ENCODE measurements at places on chromosomes 5 and 9.

GRCh38 chr5:79091064-79091463 lies 20.5 kb upstream of the BHMT start:
- no peak for DNase-seq

- peak; percentile 73 for DNase-seq
Observed at GRCh38 chr9:91036826-91037510, 235.3 kb downstream of the SYK start.

DNA sequence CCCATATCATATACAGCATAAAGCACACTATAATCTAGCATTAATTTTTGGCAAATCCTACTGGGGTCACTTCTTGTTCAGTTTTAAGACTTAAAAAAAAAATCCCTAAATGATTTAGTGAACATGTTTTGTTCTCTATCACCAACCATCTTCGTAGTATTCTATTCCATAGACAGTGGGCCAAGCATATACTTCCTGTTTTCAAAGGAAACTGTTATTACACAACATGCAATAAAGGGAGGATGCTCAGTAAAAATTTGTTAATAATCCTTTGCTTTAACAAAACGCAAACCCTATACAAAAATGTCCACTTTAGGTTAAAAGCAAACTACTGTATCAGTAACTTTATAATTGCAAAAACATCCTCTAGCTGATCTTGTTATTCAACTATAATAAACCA lies 13.0 kb downstream of the CCNH start:
- DNase-seq, result no peak

GRCh38 chr5:14450018-14450524 lies 131.5 kb upstream of the OTULINL start:
- DNase-seq, result no peak

GRCh38 chr5:169494941-169495548 lies 88.5 kb upstream of the SPDL1 start:
- DNase-seq, result no peak
